ENCODE measurements at places on chromosomes 5 and 9. TPM values are rescaled to one million over a fixed set of nuclear protein-coding genes. Genes with fewer than 3 reads are reported as not detected.
A peak's percentile ranks its signal among the peaks of the same experiment; 100 is the strongest.

The ST6GALNAC4 gene
- polyA plus RNA-seq, result 48.9 TPM

DNA sequence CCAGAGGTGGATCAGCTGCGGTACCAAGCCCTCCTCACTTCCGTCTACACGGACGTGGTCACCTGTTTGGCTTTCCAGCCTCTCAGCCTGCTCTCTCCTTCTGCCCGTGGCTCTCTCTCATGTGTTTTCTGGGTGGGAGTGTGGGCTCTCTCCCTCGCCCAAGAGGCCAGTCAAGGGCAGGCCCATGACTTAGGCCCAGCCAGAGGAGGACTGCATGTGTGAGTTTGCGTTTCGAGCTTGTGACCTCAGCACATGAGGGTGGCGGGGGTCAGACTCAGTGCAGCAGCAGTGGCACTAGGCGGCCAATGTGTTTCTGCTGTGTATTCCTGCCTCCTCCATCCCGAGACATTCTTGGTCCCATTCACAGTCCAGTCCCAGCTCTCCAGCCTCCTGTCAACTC, 82.5 kb upstream of the SMIM23 start:
- no peak for DNase-seq

DNA sequence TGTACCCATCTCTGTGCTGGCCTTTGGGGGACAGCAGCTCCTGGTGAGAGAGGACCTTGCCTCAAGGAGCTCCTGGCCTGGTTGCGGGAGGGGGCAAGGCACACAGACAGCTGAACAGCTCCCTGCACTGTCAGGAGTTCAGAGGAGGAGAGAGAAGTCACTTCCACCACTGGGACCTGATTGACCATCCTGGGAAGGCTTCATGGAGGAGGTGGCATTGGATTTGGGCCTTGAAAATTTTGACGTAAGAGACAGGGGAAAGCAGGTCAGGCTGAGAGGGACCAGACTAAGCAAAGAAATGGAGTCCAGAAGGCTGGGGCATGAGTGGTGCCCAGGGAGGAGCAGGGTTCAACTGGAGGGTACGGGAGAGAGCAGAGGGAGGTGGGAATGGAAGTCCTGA, 20.3 kb upstream of the DAB2IP start:
- no peak for DNase-seq

DNA sequence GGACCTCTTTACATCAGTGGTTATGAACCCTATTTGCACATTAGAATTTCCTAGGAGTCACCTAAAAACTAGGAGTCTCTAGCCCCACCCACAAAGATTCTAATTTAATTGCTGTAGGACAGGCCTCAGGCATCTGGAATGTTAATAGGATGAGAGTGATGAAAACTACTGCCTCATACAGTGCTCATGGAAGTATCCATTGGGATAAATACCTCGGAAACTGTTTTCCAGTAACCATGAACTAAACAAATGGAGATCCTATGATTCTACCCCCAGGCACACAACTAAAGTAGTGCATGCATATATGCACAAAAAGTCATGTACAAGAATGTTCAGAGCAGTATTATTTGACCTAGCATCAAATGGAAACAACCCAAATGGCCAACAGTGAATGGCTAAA, 286.3 kb downstream of the DNAH5 start:
- no peak for DNase-seq

- DNase-seq, result no peak
Measured at GRCh38 chr5:131622633-131623032, 12.4 kb downstream of the RAPGEF6 start.

The INSL6 gene
- polyA plus RNA-seq, result 0.63 TPM

DNA sequence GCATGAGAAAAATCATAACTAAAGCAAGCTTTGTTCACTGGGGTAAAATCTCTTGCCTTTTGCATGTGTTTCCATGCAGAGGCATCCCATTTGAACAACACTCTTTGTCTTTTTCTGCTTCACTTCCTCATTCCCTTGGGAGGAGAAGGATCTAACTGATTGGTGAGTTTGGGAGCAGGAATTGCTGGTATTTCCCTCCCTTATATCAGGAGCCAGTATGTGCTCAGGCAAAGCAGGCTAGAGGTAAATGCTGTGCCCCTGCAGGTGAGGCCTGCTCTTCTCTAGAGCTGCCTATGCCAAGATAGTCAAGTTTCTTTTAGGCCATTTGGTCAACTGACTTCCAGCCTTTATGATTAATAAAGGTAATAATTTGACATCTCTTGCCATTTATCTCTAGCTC, 179.9 kb downstream of the COX7C start:
- DNase-seq, result no peak

The RMRP gene
- not detected for polyA plus RNA-seq

DNA sequence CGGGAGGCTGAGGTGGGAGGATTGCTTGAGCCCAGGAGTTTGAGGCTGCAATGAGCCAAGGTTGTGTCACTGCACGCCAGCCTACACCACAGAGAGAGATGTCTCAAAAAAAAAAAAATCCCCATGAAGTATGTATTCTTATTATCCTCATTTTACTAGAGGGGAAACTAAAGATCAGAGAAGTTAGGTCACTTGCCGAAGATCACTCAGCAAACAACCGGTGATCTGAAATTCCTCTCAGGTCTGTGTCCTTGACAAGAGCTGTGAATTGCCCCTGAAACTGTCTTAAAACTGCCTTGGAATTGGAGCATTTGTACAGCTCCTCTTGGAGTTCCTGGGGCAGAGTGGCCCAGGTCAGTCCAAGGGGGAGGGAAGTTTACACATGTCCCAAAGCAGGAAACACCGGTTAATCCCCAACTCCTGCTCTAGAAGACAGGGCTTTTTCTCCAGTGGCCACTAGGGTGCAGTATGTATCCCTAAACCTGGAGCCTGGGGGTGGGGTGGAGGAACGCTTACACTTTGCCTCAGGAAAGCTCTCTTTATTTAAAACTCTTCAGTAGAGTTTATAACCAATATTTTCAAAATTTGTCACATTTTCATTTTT, 27.6 kb downstream of the AQP7 start:
- peak; percentile 52 for DNase-seq

DNA sequence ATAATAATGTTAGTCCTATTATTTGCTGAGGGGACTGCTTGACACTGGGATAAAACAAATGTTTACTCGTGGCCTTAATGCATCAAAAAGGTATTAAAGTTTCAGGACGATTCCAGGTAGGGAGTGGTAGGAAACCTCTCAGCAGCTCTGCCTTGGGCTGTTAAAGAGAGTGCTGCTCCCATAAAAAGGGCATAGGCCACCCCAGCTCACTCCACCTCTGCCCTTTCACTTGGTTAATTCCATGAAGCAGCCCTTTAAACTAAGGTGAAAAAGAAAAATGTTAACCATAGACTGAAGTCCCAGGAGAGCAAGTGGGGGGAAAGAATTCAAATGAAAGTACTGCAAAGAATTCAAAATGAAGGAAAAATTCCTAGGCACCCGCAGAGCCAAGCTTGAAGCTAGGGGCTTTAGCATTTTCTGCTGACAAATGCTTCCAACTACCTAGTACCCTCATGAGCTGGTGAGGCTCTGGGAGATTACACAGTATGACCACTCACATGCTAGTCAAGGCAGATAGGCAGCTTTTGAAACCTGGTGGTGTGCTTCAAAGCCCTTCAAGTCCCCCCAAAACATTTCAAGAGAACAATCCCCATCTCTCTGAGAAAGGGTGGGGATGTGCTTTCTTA, 8.5 kb downstream of the KLF9 start:
- no peak for DNase-seq

DNA sequence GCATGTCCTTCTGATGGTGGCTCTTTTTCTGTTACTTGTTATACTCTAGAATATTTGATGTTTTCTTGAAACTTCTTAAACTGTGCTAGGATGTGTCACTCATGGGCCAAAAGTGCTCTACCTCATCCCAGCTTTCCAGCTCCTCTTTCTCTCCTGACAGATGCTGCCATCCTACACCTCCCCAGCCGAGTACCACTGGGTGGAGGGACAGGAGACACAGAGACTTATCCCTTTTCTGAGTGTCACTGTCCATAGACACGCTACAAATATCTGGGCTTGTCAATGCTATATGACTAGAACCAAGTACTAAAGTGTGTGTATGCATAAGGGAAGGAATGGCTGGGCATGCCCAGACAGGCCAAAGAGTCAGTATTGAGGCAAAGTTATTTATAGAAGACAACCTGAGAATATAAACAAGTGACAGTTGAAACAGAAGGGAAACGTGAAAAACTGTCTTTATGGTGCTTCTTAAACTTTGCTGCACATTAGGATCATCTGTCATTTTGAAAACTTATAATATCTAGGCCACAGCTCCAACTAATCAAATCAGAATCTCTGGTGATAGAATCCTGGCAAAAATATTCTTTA, 188.0 kb downstream of the CARTPT start:
- DNase-seq, result no peak

DNA sequence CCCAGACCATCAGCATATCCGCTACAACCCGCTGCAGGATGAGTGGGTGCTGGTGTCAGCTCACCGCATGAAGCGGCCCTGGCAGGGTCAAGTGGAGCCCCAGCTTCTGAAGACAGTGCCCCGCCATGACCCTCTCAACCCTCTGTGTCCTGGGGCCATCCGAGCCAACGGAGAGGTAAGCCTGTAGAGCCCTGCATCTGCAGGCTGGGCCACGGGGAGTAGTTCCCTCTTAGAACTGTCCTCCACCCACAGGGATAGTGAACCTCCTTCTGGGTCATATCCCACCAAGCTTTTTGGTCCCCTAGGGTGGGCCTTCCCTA, 569 bp downstream of the GALT start:
- no peak for DNase-seq

DNA sequence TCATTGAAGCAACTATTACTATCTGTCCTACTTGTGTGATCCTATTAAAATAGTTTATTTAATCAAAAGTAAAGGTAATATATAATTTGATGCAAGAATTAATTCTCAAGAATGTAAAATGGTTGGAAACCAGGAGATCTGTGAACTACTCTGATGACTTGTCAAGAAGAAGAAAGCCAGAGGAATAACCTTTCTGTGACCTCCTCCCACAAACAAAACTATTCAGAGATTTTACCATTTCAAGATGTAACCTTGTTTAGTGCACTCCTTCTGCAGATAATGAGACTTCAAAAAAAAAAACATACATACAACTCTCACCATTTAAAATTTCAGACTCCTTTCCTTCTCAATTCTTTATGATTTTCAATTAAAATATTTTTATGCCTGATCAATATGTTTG, 79.5 kb downstream of the RFX3 start:
- no peak for DNase-seq

DNA sequence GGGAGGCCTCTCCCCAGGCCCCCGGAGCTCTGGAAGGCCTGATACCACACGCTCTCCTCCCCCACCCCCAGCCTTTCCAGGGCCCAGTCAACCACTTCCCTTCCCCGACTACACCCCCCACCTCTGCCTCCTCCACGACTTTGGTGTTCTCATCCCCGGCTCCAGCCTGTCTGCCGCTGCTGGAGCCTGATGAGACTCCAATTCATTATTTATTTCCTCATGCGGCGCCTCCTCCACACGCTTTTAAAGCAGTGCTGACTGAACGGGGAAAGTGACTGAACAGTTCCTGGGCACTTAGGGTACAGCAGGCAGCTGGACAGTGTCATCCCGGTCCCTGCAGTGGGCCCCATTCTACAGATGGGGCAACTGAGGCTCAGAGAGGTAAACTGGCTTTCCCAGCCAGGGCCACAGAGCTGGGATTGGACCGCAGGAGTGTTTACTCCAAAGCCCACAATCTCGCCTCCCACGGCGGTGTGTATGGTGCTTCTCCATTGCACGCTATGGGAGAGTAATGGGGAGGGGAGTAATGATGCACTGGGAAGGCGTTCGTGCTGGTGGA, 15.9 kb upstream of the RPL26L1 start:
- no peak for DNase-seq

The INSL4 gene
- not detected for polyA plus RNA-seq

DNA sequence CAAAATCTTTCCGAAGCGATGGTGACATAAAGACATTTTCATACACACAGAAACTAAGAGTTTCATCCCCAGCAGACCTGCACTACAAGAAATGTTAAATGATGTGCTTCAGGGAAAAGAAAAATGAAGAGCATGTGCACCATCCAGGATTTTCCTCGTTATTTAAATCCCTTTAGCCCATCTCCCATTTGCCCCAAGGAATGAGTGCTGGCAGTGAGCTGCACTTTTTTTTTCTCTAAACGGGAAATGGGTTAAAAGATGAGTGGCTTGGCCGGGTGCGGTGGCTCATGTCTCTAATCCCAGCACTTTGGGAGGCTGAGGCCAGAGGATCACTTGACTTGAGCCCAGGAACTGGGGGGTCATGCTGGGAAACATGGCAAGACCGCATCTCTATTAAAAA, 6.8 kb upstream of the LRRC14B start:
- no peak for DNase-seq

The CER1 gene
- polyA plus RNA-seq, result 0.46 TPM

The RNF208 gene
- polyA plus RNA-seq, result 2.5 TPM

The CORO2A gene
- 0.32 TPM for polyA plus RNA-seq

The TAF1L gene
- polyA plus RNA-seq, result 0.03 TPM

DNA sequence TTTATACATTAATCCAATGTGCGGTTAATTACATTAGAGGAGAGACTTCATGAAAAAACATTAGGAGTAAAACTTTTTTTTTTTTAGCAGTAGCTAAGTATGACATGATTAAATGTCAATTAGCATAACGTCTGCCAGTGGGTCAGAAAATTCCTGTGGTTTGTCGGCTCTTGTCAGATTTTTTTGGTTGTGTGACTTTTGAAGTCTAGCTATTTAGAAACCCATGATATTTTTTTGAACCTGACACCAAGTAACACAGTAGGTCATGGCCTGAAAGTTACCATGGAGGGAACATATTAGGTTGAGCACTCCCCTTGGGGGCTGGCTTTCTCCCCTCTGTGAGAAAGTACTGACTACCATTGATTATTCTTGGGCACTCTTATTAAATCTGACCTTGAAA, 84.8 kb upstream of the ALDH1A1 start:
- DNase-seq, result no peak

Measured in forelimb muscle (tissue), 1 donor.